Activated naive CD8-positive, alpha-beta T cell treated with anti-CD3 and anti-CD28 coated beads, Interleukin-2, amount 50 U/mL, for 24 hours (primary cell): ENCODE measurements at places on chromosomes 6 and 20.
A peak's percentile ranks its signal among the peaks of the same experiment; 100 is the strongest.

GRCh38 chr6:98787435-98787834 is 46.9 kb upstream of the POU3F2 start:
- DNase-seq: no peak
- H3K36me3 ChIP-seq: no peaks in the 10 kb centered on the region
- H3K27ac ChIP-seq: no peak overlapping the region
- H3K27me3 ChIP-seq: peaks cover 24% of the 10 kb centered on the region
- no peak overlapping the region for H3K4me3 ChIP-seq

DNA sequence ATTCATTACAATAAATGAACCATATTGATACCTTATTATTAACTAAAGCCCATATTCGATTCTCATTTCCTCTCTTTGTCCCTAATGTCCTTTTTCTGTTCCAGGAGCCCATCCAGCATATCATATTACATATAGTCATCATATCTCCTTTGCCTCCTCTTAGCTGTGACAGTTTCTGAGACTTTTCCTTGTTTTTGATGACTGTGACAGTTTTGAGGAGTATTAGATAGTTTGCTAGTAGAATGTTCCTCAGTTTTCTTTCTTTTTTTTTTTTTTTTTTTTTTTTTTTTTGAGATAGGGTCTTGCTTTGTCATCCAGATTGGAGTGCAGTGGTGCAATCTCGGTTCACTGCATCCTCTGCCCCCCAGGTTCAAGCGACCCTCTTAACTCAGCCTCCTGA is 61.6 kb downstream of the TIAM2 start:
- H3K27me3 ChIP-seq: peaks cover 6% of the 10 kb centered on the region
- DNase-seq: no peak
- no peak overlapping the region for H3K4me3 ChIP-seq
- H3K27ac ChIP-seq: no peak overlapping the region
- H3K36me3 ChIP-seq: no peaks in the 10 kb centered on the region

DNA sequence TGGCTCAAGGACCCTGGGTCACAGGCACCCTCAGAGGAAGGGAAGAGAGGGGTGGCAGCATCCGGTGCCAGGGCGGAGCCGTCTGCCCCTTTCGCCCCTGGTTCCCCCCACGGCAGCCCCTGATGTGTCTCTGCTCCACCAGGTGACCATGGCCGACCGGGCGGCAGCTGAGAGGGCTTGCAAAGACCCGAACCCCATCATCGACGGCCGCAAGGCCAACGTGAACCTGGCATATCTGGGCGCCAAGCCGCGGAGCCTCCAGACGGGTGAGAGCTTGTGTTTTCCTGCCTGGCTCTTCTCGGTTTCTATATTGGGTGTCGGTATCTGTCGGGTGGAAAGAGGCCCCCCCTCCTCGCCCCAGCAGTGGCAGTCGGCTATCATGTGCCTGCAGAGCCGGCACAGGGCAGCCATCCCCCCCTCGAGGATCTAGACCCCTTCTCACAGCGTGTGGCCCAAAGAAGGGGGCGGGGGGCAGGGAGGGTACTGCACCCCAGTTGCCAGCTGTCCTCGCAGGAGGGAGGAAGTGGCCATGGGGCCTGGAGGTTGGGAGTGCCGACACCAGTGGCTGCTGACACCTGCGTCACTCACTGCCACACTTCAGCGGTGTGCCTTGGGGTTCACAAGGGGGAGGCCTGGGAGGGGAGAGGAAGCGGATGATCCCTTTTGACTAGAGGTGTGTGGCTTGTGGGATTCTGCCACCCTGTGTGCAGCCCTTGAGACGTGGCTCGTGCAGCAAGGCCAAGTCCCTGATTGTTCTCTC is 1.5 kb downstream of the RBM38 start:
- DNase-seq: peak; percentile 74
- peak overlapping the region; percentile 90 for H3K4me3 ChIP-seq
- H3K4me1 ChIP-seq: peaks cover 69% of the 10 kb centered on the region
- peaks cover 54% of the 10 kb centered on the region for H3K36me3 ChIP-seq
- no peaks in the 10 kb centered on the region for H3K27me3 ChIP-seq
- peak overlapping the region; percentile 89 for H3K27ac ChIP-seq

GRCh38 chr6:154509421-154510143 is 903 bp downstream of the CNKSR3 start:
- H3K4me3 ChIP-seq: peak overlapping the region; percentile 52
- peaks cover 57% of the 10 kb centered on the region for H3K27me3 ChIP-seq
- peaks cover 10% of the 10 kb centered on the region for H3K4me1 ChIP-seq
- peak; percentile 7 for DNase-seq
- H3K36me3 ChIP-seq: no peaks in the 10 kb centered on the region
- H3K27ac ChIP-seq: no peak overlapping the region

- no peaks in the 10 kb centered on the region for H3K4me1 ChIP-seq
- H3K27me3 ChIP-seq: no peaks in the 10 kb centered on the region
- H3K27ac ChIP-seq: no peak overlapping the region
These were observed 143.6 kb downstream of the VEGFA start for GRCh38 chr6:43913375-43914271.

DNA sequence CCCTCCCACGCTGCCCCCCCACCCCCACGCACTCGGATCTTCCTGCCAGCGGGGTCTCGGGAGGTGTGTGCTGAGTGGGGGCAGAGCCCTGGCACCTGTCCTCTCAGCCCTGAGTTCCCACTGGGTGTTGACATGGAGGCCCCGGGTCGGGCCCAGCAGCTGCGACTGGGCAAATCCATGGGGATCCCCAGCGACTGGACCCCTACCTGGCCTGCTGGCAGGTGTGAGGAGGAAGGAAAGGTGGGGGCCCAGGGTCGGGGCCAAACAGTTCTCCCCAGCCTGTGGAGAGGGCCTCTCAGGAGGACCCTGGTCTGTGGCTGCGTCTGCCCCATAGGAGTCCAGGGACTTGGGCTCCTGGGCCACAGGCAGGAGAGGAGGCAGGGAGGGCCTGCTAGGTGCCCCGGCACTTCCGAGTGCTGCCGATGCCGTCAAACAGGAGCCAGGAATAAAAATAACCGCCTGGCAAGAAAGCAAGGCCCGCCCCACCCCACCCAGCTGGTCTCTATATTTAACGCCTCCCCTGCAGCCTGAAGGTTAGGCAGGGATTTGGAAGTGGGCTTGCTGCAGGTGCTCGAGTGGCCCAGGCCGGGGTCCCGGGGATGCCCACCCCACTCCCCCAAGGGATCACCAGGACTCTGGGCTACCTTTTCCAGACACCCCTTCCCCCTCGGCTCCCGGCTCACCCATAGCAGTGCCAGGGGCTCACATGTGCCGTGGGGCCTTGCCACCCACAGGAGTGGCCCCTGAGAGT is 1.4 kb upstream of the EEF1A2 start:
- no peak overlapping the region for H3K4me3 ChIP-seq
- peaks cover 2% of the 10 kb centered on the region for H3K36me3 ChIP-seq
- no peak overlapping the region for H3K27ac ChIP-seq
- H3K27me3 ChIP-seq: peaks cover 21% of the 10 kb centered on the region

DNA sequence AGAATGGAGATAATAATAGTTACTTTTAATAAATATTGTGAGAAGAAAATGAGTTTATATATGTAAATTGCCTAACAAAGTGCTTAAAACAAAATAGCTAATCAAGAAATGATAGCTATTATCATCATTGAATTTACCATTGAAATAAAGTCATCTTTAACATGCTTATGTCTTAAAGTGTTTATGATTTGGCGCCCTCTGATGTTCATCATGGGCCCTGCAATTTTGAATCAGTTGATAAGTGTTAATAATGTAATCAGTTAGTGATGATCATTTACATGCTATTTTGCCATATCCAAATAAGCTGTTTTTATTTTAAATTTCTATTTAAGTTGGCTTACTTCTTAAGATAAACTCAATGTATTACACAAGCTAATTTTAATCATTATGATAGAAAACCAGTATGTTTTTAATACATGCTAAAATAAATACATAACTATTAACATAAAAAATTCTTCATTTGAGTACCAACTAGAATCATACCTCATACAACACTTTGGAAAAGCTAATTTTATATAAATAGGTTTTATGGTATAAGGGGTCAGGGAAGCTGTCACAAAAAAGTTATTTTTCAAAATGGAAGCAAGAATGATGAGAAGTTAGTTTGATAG is 39.2 kb upstream of the TPD52L1 start:
- no peak overlapping the region for H3K27ac ChIP-seq
- peaks cover 10% of the 10 kb centered on the region for H3K36me3 ChIP-seq
- H3K4me3 ChIP-seq: no peak overlapping the region
- H3K27me3 ChIP-seq: no peaks in the 10 kb centered on the region
- DNase-seq: peak; percentile 40
- H3K4me1 ChIP-seq: no peaks in the 10 kb centered on the region

- H3K4me1 ChIP-seq: peaks cover 5% of the 10 kb centered on the region
- no peak overlapping the region for H3K27ac ChIP-seq
- H3K36me3 ChIP-seq: peaks cover 9% of the 10 kb centered on the region
- no peak overlapping the region for H3K4me3 ChIP-seq
These were observed 93.6 kb downstream of the KHDC1L start for GRCh38 chr6:73131706-73132105.

DNA sequence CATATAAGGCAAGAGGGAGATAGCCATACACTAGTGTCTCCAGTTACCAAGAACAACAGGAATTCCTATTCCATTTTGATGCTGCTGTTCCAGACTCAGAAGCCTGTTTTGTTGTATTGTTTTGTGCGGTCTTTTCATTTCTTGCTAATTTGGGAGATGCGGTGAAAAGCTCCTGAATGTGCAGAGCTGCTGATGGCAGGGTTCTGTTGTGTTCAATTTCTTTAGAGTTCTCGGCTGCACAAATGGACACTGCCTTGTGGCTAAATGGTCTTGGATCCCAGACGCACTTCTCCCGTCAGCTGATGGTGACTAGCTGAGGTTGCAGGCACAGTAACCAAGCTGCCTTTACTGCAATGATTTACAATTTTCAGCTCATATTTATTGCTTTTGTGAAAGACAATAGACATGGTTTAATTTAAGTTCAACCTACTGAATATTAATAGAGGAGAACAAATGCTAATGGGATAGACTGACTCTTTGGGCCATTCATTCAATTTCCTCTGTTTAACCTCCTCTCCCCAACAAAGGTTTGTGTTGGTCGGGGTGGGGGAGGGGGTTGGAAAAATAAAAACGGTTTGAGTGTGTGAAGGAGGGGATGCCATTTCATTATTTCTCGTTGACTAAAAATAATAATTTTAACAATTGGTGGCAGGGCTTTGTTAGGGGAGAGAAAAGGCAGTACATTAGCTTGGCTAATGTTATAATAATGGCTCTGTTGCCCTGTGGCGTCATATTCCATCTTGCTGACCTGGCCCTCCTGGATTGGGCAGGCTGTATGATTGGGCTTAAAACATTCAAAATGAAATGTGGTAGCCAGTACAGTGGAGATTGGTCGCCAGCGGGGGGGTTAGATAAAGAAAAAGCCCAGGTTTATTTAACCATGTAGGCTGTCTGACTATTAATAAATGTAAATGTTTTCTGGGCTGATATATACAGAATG is 159.5 kb downstream of the JARID2 start:
- peak overlapping the region; percentile 36 for H3K27ac ChIP-seq
- H3K27me3 ChIP-seq: no peaks in the 10 kb centered on the region
- H3K36me3 ChIP-seq: no peaks in the 10 kb centered on the region
- DNase-seq: no peak

GRCh38 chr6:113513086-113513485 is 344.1 kb upstream of the MARCKS start:
- no peaks in the 10 kb centered on the region for H3K4me1 ChIP-seq
- DNase-seq: no peak

DNA sequence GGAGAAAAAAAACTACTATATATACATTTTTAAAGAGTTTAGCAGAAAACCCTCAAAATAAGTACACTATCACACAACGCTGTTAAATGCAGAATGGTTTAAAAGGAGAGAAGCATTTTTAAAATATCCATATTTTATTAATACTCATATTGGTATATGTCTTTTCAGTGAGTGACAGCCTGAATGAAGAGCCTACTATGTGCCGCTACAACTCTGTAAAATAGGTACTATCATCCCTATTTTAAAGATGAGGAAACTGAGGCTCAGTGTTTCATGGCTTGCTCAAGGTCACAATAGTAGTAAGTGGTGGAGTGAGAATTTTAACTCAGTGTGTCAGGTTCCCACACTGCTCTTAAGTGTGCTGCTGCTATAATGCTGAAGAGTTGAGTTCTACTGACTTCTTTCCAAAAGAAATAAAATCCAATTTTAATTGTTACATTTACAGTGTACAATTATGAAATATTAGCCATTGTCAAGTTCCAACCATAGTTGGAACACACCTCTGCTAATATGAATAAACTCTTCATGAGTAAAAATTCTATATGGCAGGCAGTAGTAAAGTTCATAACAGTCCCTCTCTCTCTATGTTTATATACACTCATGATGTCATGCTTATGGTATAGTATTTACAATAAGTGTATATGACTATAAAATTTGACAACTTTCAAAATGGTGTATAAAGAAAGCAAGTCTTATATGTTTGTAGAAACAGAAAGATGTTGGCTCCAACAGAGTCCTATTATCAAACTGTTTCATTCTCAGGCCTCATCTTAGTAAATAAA is 3.1 kb downstream of the FAM184A start:
- no peaks in the 10 kb centered on the region for H3K36me3 ChIP-seq
- peaks cover 9% of the 10 kb centered on the region for H3K27me3 ChIP-seq
- H3K4me3 ChIP-seq: no peak overlapping the region
- H3K4me1 ChIP-seq: peaks cover 37% of the 10 kb centered on the region
- DNase-seq: no peak

GRCh38 chr20:35305682-35306556 is 13.7 kb upstream of the FAM83C start:
- no peaks in the 10 kb centered on the region for H3K27me3 ChIP-seq
- peaks cover 8% of the 10 kb centered on the region for H3K36me3 ChIP-seq
- DNase-seq: peak; percentile 80
- peak overlapping the region; percentile 93 for H3K27ac ChIP-seq

- no peaks in the 10 kb centered on the region for H3K36me3 ChIP-seq
- no peak overlapping the region for H3K4me3 ChIP-seq
- peaks cover 11% of the 10 kb centered on the region for H3K4me1 ChIP-seq
These were observed 28.7 kb downstream of the COL11A2 start for GRCh38 chr6:33163540-33163939.

DNA sequence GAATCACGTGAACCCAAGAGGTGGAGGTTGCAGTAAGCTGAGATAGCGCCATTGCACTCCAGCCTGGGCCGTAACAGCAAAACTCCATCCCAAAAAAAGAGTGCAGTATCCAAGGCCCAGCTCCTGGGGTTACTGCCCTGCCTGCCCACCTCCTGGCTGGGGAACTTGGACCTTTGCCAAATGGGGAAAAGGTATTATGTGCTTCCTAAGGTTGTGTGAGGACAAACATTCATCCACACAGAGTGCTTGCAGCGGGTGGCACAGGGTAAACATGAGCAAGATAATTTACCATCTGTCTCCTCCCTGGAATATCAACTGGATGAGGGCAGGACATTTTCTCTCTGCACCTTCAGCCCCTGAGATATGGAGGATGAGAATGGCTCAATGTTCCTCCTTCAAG is 94.9 kb upstream of the POPDC3 start:
- DNase-seq: no peak
- H3K27me3 ChIP-seq: no peaks in the 10 kb centered on the region
- no peak overlapping the region for H3K4me3 ChIP-seq
- H3K4me1 ChIP-seq: no peaks in the 10 kb centered on the region
- peaks cover 27% of the 10 kb centered on the region for H3K36me3 ChIP-seq

- peak overlapping the region; percentile 46 for H3K27ac ChIP-seq
- H3K36me3 ChIP-seq: peaks cover 16% of the 10 kb centered on the region
- H3K4me1 ChIP-seq: no peaks in the 10 kb centered on the region
These were observed 30.4 kb downstream of the KIZ start for GRCh38 chr20:21156266-21156665.

GRCh38 chr6:145819994-145820393 is 5.4 kb upstream of the FBXO30 start:
- no peak for DNase-seq
- peak overlapping the region; percentile 5 for H3K4me3 ChIP-seq
- H3K36me3 ChIP-seq: peaks cover 8% of the 10 kb centered on the region
- peaks cover 66% of the 10 kb centered on the region for H3K4me1 ChIP-seq
